IPS-NIHi11 (cell line): ENCODE measurements at places on chromosomes 2 and 18.

DNA sequence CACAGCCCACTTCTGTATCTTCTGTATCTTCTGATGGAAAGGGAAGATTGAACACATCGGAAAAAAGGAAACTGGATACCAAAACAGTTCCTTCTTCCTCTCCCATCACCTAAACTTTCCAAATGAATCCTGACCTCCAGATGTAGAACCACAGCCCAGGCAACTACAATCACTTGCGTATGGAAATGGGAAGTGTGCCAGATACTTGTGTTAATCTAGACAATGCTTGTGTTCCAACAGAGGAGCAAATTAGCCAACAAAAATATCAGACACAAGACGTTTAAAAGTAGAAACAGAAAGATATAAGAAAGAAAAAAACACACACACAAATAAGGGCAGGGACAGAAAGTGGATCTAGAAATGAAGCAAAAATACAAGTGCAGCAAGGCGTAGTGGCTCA, 31.4 kb upstream of the DUSP2 start:
- no peak for DNase-seq

DNA sequence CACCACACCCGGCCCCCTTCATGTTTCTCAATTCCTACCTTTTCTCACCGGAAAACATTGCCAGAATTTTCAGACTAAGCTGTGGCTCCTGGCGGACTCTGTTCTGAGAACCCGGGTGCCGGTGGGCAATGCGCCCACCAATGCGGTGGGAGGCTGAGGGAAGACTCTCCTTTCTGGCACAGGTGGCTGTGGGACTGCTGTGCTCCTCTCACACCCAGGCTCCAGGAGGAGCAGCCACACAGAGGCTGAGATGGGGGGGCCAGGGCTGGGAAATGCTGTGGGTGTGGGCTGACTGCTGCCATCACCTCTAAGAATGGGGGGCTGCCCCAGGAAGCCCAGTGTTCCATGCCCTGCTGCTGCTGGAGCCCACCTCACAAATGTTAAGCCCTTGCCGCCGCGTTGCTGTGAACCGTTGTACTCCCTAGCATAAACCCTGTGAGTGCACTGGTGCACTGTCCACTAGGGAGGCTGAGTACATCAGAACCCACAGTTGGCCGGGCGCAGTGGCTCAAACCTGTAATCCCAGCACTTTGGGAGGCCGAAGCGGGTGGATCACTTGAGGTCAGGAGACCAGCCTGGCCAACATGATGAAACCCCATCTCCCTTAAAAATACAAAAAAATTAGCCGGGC, 152.6 kb downstream of the LDLRAD4 start:
- DNase-seq, result no peak

- DNase-seq, result no peak
These were observed 78.0 kb upstream of the PNPT1 start for GRCh38 chr2:55771612-55772011.

GRCh38 chr2:56227811-56228210, 44.0 kb downstream of the CCDC85A start:
- DNase-seq, result no peak

DNA sequence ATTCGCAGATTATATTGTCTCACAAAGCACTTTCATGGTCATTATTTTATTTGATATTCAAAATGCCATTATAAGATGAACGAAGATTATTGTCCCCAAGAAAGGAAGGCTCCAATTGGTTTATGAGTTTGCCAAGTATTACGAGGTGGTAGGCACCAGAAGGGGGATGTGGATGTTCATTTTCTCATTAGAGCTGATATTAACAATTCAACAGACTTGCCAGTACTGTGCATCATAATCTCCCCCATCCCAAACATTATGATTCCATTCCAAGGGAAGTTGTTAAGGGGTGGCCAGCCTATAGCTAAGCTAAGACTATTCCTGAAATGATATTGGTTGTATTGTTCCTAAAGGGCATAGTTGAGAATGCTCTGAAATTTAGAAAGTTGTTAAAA, 257.7 kb downstream of the PRKCE start:
- DNase-seq, result no peak

GRCh38 chr18:79876497-79876896, 75.0 kb downstream of the SLC66A2 start:
- no peak for DNase-seq

- no peak for DNase-seq
These were observed 192.8 kb downstream of the ZFP36L2 start for GRCh38 chr2:43033466-43034241.

- DNase-seq, result no peak
These were observed 3.2 kb upstream of the PPM1G start for GRCh38 chr2:27412419-27413152.
